ENCODE measurements at places on chromosomes 3 and 15. TPM values are rescaled to one million over a fixed set of nuclear protein-coding genes. Genes with fewer than 3 reads are reported as not detected.

DNA sequence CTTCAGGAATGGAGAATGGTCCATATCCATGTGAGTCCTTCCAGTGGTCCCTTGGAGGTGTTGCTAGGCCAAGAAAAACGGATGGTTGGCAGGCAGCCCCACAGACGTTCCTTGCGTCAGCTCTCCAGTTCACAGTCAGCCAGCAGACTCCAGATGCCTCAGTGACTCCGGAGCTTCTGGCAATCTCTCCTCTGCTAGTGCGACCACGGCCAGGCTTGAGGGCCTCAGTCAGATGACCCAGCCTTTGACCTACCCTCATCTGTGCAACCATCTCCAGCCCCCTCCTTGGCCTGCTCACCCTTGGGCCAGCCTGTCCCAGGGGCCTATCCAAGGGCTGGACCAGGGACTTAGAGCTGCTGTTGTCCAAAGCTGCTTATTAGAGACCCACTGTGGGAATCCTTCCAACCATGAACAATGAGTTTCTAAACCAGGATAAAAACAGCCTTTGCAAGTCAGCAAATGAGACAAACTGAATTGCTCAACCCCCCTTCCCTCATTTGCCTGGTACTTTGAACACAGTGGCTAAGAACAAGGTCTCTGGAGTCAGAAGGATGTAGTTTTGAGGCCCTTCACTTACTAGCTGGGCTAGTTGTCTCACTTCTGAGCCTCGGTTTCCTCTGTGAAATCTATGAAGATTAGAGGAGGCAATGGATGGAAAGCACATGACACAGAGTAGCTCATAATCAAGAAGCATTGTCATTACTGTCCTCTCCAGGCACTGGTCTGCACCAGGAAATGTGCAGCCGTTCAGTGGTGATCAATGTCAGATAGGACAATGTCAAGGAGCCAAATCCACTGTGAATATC, 44.8 kb downstream of the ANP32A start:
- DNase-seq, result no peak

DNA sequence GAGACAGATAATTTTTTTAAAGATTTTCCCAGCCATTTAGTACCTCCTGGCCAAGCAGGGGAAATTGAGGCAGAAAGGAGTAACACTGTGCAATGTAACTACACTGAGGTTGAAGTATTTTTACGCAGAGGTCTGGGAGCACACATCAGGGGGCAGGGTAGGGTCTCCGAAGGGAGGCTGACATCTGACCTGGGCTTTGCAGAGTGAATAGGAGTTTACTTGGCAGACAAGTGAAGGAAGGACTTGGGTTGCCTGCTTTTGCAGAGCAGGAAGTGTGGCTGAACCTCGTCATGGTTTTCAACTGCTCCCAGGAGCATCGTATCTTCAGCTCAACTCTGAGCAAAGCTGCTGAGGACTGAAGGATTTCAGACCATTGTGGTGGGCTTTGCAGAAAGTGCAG, 66.2 kb downstream of the LRRK1 start:
- DNase-seq, result no peak

GRCh38 chr15:31396881-31397560, 70.4 kb downstream of the KLF13 start:
- no peak for DNase-seq

- no peak for DNase-seq
Observed at GRCh38 chr3:39550354-39551051, 83.0 kb downstream of the MOBP start.

Gene MTFMT
- total RNA-seq, result 6.1 TPM

DNA sequence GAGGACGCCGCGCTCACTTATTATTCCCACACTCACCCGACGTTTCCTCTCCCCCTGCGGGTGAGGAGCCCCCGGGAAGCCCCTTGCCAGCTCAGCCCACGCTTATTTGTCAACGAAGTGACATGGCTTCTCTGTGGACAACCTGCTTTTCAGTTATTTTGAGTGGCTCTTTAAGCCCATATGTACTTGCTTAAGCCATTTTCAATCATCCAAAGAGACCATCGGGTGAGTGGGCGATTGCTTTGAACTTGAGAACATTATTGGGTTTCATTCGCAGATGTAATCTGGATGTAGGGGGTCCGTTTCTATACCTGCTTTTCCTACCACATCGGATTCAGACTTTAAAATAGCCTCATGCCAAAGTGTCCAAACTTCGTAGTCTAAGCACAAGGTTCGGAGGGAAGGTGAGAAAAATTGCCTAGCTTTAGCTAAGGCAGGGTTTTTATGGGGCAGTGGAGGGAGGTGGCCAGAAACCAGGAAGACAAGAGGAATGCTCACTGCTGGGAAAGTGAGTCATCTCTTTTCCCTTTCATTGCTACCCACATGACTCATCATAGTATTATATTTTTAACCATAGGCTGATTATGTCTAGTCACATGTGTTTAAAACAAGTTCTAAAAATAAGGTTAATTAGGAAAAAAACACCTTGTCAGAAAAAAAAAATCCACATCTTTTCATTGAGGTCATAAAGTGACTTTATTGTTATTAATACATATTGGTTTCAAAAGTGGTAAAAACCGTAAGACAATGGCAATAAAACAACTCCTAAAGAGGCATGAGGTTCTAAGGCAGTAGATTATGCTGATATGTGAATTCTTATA, 773.1 kb upstream of the NR2F2 start:
- DNase-seq, result no peak

Measured in CD4-positive, CD25-positive, alpha-beta regulatory T cell (primary cell).